ENCODE measurements at places on chromosomes 2 and 18.

- H3K36me3 ChIP-seq: no peaks in the 10 kb centered on the region
- no peak overlapping the region for H3K27ac ChIP-seq
- H3K27me3 ChIP-seq: no peaks in the 10 kb centered on the region
- H3K4me3 ChIP-seq: no peak overlapping the region
These were observed 245.6 kb downstream of the ANAPC1 start for GRCh38 chr2:111638274-111638877.

GRCh38 chr2:74033375-74033774 lies 48.7 kb downstream of the TET3 start:
- DNase-seq: no peak
- H3K27me3 ChIP-seq: no peaks in the 10 kb centered on the region
- H3K27ac ChIP-seq: no peak overlapping the region
- no peak overlapping the region for H3K4me3 ChIP-seq

- H3K4me3 ChIP-seq: no peak overlapping the region
- H3K27ac ChIP-seq: no peak overlapping the region
- no peaks in the 10 kb centered on the region for H3K27me3 ChIP-seq
- peak; percentile 40 for DNase-seq
- H3K36me3 ChIP-seq: no peaks in the 10 kb centered on the region
- H3K4me1 ChIP-seq: peaks cover 8% of the 10 kb centered on the region
These were observed 98.6 kb downstream of the CAPN13 start for GRCh38 chr2:30708491-30709290.

DNA sequence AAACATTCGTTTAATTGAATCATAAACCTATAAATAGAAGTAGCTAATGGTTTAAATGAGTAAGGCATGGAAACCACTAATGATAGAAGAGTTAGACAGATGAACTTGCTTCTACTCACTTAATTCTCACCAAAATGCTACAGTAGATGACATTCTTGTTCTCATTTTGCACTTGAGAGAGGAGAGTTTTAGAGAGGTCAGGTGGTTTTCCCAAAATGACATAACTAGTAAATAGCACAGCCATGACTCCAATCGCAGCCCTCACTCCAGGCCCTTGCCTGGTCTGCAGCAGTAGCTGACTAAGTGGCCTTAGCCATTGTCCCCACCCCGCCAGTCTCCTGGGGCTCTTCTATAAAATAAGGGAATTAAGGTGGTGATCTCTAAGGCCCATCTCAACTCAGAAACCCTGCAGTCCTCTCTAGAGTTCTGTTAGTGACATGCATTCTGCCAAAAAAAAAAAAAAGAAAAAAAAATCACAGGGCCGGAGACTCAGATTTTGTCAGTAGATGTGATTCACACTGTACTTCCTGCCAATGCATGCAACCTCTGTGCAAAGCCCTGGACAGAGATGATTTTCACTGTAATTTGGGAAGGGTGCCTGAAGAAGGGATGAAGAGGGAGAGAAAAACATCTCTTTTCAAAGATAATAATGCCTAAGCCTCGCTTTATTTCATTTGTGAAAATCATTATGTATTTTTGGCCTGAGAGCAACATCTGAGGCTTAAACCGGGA lies 221.8 kb downstream of the ANAPC1 start:
- H3K4me3 ChIP-seq: no peak overlapping the region
- no peak for DNase-seq
- H3K27me3 ChIP-seq: no peaks in the 10 kb centered on the region

GRCh38 chr2:156598563-156598962 lies 162.4 kb downstream of the GPD2 start:
- no peak overlapping the region for H3K4me3 ChIP-seq
- no peaks in the 10 kb centered on the region for H3K27me3 ChIP-seq
- DNase-seq: no peak
- no peaks in the 10 kb centered on the region for H3K4me1 ChIP-seq
- H3K36me3 ChIP-seq: no peaks in the 10 kb centered on the region
- no peak overlapping the region for H3K27ac ChIP-seq

Measured in suprapubic skin (tissue), 4 donors.